CD4-positive, alpha-beta T cell treated with Interleukin-2 at 100 ng/mL for 4 hours (primary cell): ENCODE measurements at places on chromosomes 5 and 9.
A peak's percentile ranks its signal among the peaks of the same experiment; 100 is the strongest.

DNA sequence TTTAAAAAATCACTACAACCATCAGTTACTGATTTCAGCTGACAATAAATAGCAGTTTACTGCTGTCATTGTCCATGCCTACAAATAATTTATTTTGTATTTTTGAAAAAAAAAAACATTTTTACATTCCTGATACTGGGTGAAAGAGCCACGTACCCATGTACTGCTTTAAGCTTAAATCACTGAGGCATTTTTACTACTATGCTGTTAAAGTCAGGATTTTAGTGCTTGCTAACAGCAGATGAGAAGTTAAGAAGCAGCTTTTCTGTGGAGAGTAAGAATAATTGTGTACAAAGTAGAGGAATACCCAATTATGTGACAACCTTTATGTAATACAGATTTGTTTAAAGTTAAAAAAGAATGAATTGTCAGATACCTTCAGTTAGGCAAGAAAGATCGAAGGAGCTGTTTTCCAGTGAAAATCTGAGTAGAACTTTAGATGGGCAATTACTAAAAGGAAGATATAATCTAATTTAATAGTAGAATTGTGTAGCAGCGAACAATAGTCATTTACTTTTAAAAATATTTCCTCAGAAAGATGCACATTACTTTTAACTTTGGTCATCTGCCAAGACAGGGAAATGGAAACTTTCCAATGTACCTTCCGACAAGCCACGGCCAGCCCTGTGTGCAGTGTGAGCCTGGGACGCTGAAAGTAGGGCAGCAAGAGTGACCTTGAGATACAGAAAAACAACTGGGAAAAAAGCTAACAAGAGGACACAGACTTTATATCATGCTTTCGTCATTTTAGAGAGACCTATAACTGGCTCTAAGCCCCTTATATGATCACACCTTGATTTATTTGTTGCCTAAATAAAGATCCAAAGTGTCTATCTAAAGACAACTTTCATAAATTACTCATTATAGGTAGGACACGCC lies 39.9 kb downstream of the RHOBTB3 start:
- no peak for DNase-seq

- no peak for DNase-seq
These were observed 958 bp downstream of the CD180 start for GRCh38 chr5:67195406-67196275.

DNA sequence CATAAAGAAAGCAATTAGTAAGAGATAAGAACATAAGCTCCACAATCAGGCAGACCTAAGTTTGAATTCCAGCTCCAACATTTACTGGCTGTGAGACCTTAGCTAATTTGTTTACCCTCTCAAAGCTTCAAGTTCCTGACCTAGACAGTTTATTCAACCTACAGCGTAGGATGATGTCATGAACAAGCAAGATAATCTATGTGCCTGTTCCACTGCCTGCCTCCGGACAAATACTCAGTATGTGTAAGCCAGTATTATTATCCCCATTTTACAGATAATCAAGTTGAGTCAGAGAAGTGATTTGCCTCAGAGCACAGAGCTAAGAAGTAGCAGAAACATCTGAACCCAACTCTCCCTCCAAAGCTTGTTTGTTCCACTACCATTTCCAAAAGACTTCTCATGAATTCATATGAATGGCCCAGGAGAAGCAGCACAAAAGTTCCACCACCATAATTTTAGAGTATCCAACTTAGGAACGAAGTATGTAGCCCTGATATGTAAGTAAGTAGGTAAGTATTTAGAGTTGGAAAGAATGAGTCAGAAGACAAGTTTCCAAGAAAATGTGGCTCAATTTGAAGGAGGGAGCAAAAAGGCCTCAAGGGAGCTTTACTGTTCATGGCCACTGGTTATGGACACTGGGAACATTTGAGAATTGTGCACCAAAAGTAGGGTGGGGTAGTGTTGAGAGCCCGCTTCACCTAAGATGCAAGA lies 398.2 kb downstream of the NFIB start:
- DNase-seq = no peak

DNA sequence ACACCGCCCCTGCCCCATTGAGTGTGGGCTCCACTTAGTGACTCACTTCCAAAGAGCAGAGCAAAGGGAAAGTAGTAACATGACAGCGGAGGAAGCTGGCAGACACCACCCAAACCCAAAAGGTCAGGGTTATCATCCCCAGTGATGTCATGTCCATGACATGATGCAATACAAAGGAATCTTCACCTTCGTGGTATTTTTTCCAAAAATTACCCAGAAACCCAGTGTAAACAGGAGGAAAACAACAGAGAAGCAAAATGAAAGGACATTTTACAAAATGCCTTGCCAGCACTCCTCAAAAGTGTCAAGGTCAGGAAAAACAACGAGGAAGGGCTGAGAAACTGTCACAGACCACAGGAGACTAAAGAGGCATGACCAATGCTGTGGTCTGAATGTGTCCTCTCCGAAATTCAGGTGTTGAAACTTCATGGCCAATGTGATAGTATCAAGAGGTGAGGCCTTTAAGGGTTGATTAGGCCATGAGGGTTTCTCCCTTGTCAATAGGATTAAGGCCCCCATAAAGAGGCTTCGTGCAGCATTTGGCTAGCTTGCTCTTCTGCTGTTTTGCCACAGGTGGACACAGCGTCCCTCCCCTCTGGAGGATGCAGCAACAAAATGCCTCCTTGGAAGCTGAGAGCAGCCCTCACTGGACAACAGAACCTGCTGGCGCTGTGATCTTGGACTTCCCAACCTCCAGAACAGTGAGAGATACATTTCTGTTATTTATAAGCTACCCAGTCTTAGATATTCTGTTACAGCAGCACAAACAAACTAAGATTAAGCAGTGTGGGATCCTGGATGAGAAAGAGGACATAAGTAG lies 30.5 kb upstream of the MED10 start:
- no peak for DNase-seq

DNA sequence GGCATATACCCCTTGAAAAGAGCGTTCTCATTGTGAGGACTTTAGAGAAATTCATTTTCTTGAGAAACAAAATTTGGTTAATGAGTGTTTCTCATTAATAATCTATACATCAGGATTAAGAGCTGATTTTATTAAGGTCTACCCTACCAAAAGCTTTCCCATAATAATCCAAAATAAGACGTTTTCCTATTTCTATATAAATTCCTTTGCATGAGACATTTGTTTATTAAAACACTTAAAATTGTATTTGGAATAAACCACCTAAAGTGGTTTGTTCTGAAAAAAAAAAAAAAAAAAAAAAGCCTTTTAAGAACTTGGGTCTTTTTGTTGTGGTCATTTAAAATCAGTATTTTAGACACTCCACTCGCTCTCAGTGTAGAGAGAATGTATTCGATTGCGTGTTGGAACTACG lies 695 bp upstream of the TMOD1 start:
- no peak for DNase-seq

- DNase-seq = no peak
These were observed 340.9 kb downstream of the RASEF start for GRCh38 chr9:82722051-82722450.

DNA sequence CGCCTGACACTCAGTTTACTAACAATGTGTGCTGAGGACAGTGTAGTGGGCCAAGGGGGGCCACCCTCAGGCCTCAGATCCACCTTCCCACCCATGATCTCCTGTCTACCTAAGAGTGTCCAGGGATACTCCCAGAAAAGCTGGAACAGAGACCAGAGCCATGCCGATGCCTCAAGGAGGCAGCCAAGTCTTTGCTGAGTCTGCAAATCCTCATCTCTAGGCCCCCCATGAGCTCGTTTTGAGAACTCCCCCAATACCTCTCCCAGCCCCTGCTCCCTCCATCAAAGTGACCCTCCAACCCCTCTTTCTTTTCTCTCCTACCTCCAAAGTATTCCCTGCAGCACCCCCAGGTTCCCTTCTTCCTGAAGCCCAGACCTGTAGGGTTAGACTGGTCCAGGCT lies 53.5 kb downstream of the PCDH1 start:
- DNase-seq = no peak

- DNase-seq = no peak
These were observed 2.7 kb upstream of the IL12B start for GRCh38 chr5:159332800-159333544.

DNA sequence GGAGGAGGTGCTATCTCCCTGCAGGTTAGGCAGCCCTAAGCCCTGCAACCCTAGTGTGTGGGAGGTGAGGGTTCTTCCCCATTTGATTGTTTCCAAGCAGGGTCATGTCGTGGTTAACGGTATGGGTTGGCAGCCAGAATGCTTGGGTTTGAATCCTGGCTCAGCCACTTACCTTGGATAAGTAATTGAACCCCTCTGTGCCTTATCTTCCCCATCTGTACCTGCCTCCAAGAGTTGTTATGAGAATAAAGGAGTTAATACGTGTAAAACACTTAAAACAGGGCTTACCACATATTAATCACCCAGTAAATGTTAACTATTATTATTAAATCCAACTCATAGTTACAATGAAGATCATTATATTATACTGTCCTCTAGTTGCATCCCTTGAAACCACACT lies 52.2 kb upstream of the SPATA31E1 start:
- DNase-seq = no peak

- DNase-seq = no peak
These were observed 535.1 kb downstream of the ELAVL2 start for GRCh38 chr9:23290973-23291372.

- DNase-seq = no peak
These were observed 5.7 kb downstream of the PCSK5 start for GRCh38 chr9:75896193-75896592.

- peak; percentile 12 for DNase-seq
These were observed 833 bp downstream of the C5orf24 start for GRCh38 chr5:134846641-134846960.

DNA sequence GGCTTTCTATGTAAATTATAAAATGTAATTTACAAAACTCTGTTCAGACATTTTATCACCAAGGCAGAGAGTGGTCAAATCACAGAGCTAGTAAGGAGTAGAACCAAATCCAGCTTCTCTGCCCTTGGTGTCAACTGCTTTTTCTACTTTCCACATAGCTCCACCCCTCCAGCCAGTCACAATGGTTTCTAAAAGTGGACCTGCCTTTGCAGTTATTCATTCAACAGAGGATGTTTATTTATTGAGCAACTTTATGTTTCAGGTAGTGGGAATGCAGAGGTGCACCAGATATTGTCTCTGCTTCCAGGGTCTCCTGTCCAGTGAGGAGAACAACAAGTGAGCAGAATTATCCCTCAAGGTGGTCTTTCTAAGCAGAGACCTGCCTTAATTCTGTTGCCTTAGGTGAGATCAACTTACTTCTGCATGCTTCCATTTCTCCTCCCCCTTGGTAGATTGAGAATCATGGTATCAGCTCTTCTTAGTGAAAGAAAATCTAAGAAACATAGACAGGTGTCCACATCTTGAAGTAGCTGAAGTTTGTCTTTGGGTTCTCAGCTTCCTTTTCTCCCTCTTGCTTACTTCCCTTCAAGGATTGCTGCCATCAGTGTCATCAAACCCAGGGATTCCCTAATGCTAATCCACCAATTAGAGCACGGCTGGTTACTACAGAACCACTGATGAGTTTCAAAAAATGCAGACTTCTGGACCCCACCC lies 17.2 kb upstream of the PDCD1LG2 start:
- DNase-seq = no peak

DNA sequence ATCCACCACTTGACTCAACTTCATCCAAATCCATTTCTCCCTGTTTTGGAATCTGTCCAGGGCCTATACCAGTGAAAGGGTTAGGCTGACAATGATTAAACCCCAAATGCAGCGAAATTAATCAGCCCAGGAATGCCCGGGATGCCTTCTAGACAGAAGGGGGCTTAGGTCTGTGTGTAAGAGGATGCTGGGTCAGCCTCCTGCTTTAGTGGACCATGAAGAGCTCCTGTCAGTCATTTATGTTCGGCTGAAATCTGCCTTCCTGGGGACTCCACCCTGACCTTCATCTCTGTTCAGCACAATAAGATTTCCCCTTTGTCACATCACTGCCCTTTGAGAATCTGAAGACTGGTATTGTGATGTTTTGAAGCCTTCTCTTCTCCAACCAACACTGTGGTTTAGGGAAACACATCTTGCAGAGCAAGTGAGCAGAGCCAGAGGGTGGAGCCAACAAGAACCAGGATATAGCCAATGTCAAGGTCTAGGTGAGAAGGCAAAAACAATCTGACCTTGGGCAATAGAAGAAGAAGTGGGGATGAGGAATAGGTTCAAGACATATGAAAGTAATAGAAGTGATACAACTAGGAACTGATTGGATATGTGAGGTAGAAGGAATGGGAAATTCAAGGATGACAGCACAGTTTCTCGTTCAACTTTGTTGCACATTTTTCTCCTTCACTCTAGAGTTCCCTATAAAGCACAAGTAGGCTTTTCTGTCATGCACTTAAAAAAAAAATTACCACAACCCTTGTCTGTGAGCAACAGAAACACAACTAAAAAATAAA lies 234.4 kb downstream of the ARHGAP26 start:
- no peak for DNase-seq
